ENCODE measurements at places on chromosomes 2 and 18.

DNA sequence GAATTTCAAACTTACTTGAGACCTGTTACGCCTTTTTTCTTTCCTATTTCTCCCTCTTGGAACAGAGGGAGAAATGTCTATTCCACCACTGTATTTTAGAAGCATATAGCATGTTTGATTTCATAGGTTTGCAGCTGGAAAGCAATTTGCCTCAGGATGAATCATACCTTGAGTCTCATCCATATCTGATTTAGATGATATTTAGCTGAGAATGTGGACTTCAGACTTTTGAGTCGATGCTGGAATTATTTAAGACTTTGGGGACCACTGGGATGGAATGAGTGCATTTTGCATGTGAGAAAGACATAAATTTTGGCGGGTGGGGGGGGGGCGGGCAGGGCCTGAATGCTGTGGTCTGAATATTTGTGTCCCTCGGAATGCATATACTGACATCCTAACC lies 282.7 kb upstream of the STON1 start:
- DNase-seq: no peak

DNA sequence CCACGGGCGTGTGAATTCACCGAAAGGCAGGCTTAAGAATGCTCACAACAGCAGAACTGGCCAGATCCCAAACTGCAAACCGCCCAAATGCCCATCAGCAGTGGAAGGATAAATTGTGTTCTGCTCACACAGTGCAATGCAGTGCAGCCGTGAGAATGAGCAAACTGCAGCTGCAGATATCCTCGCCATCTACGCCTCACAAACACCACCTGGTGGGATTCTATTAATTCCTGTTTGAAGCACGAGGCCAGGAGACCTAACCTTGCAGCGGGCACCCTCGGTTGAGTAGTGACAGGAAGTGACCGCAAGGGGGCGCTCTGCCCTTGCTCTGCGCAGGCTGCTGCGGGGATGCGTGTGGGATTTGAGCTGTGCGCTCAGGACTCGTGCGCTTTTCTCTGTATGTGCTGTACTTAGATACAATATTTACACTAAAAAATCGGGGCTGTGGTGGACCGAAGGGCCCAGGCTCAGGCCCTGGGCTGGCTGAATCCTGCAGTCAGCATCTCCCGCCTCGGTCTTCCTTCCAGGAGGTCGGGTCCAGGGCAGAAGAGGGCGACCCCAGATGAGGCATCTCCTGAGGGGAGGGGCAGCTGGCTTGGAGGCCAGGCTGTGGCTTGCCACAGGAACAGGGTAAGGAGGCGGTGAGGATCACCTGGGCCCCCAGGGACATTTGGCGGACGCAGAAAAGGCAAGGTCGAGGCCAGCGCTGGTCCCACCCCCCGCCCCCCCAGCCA lies 19.8 kb upstream of the PDIA6 start:
- DNase-seq: peak; percentile 85

GRCh38 chr2:162053066-162053807 lies 20.8 kb downstream of the DPP4 start:
- DNase-seq: no peak

DNA sequence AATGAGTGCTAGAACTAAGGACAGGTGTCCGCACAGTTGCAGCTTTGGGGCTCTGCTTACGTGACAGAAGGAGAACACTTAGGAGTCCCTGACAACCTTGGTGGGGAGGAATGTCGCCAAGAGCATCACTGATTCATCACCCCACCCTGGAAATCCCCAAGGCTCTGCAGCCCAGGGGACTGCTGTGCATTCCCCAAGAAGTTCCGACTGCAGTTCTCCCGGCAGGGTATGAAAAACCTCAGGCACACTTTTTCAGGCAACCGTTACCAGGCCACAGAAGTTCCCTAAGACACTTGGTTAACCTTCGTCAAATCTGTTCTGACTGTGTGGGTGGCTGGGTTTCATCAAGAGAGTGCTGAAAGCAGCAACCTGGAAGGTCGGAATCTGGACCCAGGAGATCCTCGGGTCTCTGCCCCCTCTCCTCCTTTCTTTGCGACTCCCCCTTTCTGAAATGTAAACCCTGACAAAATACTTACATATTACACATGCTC lies 192.1 kb upstream of the CXCR4 start:
- DNase-seq: no peak

DNA sequence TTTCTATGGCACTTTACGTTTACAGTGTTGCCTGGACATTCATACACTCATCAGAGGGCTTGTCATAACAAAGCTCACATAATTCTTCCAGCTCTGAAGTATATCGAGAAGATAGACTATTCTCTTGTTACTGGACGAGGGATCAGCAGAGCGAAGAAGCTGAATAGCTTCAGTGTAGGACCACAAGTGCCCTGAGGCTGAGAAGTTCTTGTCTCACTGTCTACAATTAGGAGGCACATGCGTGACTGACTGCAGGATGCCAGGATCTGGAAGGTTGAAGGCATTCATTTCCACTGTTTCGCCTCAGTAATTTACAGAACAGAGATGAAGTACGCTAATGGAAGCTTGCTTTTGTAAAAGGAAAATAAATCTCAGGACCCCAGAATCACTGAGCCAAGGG lies 9.6 kb downstream of the SH3YL1 start:
- no peak for DNase-seq

DNA sequence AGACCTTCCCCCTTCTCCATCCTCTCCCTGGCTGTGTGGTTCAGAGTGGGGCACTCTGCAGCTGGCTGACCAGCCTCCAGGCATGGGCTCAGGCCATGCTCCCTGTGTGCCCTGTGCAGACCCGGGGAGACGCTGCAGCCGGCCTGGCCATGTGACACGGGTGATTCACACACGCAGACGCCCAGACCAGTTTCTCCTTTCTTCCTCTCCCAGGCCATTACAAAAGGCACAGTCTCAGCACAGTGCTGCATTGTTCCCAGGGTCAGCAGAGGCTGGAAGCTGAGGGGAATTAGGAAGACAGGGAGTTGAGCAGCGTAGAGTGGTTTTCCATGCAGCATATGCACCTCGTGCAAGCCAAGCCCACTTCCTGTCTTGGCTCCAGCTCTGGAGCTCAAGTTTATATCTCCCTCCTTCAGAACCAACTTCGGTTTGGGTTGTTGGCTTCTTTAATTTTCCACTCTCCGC lies 288.5 kb downstream of the TNS1 start:
- DNase-seq: peak; percentile 63

GRCh38 chr2:18136881-18137475 lies 258.5 kb downstream of the KCNS3 start:
- DNase-seq: no peak

Data from muscle of arm (tissue), 14 donors.